ENCODE measurements at places on chromosomes 6 and 20.

DNA sequence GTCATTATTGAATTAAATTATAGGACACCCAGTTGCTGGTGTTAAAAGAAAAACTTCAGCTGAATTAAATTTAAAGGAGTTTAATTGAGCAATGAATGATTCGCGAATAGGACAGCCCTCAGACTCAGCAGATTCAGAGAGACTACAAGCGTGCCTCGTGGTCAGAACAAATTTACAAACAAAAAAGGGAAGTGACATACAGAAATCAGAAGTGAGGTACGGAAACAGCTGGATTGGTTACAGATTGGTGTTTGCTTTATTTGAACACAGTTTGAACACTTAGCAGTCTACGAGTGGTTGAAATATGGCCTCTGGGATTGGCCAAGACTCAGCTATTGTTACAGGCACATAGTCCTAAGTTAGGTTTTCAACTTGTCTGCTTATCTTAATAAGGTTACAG, 25.8 kb upstream of the TNFRSF21 start:
- peak; percentile 92 for DNase-seq

DNA sequence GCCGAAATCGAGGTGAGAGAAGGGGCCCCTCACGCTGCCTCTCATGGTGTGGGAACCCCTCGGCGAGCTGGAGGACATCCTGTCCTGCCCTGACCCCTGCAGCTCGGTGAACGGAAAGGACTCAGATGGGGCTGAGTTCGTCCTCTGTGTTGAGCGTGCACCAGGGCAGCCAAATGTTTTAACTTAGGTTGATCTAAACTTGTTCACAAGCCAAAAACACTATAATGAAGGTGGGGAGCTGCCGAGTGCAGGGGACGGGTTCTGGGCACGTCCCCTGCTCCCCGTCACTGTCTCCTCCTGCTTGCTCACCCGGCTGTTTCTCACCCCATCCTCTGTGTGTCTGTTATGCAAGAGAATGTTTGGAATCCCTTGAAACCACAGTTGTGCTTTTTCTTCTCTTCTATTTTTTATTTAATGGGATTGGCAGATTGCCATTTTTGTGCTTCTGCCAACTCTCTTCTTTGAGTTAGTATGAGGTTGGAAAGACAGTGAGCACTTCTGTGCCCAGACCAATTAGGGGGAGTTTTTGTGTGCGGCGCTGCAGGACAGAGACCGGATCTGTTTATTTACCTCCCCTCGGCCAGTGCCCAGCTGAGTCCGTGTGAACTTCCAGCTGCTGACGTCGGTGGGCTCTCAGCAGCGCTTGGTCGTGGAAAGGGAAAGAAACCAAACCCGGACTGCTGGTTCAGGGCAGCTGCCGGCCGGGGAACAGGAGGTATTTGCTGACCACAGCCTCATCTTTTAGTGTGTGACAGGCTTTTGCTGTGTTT, 158.1 kb downstream of the DTNBP1 start:
- peak; percentile 20 for DNase-seq

DNA sequence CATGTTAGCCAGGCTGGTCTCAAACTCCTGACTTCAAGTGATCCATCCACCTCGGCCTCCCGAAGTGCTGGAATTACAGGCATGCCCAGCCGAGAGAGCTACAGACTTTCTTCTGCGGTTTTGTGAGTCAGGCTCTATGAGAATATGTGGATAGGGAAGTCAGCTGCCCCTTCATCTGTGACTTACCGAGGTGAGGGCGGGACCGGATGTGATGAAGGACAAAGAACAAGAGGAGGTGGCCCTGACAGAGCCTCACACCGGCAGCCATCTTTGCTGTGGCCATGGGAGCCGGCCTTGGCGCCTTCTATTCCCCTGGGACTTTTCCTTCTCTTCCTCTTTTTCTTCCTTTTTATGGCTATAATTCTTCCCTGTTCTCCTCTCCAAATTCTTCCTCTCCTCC, 67.0 kb downstream of the IYD start:
- no peak for DNase-seq

DNA sequence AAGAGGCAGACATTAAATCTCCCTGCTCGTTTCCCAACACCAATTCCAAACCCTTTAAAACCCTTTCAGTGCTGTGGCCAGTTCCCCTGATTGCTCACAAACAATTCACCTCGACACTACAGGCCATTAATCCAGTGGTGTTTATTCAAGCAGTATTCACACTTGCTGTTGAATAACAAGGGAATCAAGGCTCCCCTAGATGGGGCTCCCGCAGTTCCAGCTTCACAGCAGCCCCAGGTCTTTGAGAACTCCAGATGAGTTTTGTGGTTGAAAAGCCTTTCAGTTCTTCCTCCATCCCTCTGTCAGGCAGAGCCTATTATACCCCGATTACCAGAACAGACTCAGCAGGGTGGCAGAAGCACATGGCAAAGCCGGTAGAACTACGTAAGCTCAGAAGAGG, 36.2 kb downstream of the JAG1 start:
- DNase-seq: no peak

DNA sequence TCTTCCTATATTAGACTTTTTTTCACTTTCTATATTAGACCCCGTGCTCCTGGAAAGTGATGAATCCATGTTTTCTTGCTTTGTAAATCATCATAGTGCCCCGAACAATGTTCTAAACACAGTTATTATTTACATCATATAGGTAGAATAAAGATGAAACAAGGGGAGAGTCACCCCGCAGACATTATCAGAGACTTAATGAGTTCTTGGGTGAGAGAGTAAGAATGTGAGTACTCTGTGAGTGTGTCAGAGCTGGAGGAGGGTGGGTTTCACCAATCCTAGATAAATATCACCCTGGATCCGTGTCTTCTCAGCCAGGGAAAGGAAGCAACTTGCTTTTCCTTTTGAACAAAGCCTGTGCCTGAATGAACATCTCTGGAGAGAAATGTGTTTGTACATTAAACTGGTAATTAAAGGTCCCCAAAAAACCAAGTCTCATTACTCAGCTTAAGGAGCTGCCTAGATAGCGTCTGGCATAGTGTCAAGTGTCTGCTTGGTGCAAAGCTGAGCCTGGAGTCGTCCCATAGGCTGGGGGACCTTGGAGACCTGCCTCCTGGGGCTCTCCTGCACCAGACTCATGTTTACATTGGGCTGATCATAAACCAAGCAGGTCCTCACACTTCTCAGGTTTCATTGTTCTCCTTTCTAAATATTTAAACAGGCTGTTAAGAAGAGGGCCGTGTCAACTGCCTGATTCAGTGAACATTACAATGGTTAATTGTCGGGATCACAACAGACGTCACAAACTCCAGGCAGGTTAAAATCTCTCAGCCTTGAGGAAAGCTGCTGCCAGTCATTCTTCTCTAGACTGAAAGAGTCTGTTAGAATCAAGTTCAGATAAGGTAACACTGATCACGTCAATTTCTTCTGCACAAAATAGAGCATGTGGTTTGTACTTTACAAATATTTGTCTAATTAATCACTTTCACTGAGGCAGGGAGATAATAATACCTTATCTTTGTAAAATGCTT, 179.7 kb upstream of the MYLIP start:
- no peak for DNase-seq

- no peak for DNase-seq
Observed at GRCh38 chr6:122736616-122737015, 42.9 kb upstream of the FABP7 start.

Data from Kasumi-1 (cell line).